WTC11 (cell line): ENCODE measurements at places on chromosomes 11 and 22.
A peak's percentile ranks its signal among the peaks of the same experiment; 100 is the strongest.

- no peak for DNase-seq
- H3K27me3 ChIP-seq, result peaks cover 8% of the 10 kb centered on the region
- peaks cover 13% of the 10 kb centered on the region for H3K4me1 ChIP-seq
- no peaks in the 10 kb centered on the region for H3K36me3 ChIP-seq
- H3K4me3 ChIP-seq, result no peak overlapping the region
Measured at GRCh38 chr11:78977009-78977408, 402.3 kb upstream of the NARS2 start.

GRCh38 chr11:118514103-118514502 is 13.2 kb upstream of the TTC36 start:
- H3K4me3 ChIP-seq, result no peak overlapping the region
- no peak for DNase-seq
- H3K27ac ChIP-seq, result no peak overlapping the region
- H3K4me1 ChIP-seq, result peaks cover 22% of the 10 kb centered on the region
- H3K27me3 ChIP-seq, result no peaks in the 10 kb centered on the region
- peaks cover 64% of the 10 kb centered on the region for H3K36me3 ChIP-seq

- no peak overlapping the region for H3K4me3 ChIP-seq
- H3K4me1 ChIP-seq, result peaks cover 46% of the 10 kb centered on the region
- DNase-seq, result no peak
- no peaks in the 10 kb centered on the region; the same call in 1 of the 2 replicates for H3K36me3 ChIP-seq
- no peaks in the 10 kb centered on the region for H3K27me3 ChIP-seq
Measured at GRCh38 chr11:10326012-10326964, 21.4 kb downstream of the ADM start.

- no peak overlapping the region for H3K27ac ChIP-seq
- H3K27me3 ChIP-seq, result no peaks in the 10 kb centered on the region
- no peak for DNase-seq
- no peaks in the 10 kb centered on the region for H3K36me3 ChIP-seq
Measured at GRCh38 chr11:99968336-99968735, 718.8 kb upstream of the ARHGAP42 start.

DNA sequence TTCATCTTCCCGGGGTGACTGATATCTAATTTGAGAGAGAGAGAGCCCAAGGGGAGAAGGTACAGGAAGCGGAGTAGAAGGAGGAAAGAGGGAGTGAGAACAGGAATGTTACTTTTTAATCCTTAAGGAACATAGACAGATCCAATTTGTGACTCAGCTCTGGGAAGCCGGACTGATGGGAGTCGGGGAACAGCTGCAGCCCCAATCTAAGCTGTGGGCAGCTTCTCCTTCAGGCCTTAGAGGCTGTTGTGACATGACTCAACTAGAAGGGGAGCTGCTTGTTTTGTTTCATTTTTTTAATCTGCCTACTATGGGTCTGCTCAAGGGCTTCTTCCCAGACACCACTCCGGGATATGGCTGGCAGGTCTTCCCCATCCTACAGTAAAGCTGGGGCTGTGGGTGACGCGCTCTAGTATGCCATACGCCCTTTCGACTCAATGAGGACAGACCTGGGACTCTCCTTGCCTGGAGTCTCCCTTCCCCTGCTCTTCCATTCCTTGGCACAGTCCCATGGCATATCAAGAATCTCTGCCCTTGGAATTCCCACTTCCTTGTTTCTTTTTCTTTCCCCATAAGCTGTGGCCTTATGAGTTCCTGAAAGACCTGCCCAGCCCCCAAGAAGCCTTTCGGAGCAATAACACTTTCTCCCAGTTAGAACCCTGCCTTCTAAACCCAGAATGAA is 103.3 kb upstream of the AKIP1 start:
- peaks cover 31% of the 10 kb centered on the region for H3K4me1 ChIP-seq
- H3K4me3 ChIP-seq, result no peak overlapping the region
- H3K36me3 ChIP-seq, result no peaks in the 10 kb centered on the region
- no peak overlapping the region; the same call in 1 of the 2 replicates for H3K27ac ChIP-seq

- H3K36me3 ChIP-seq, result no peaks in the 10 kb centered on the region
- no peaks in the 10 kb centered on the region for H3K4me1 ChIP-seq
- no peak overlapping the region for H3K27ac ChIP-seq
- DNase-seq, result no peak
- H3K4me3 ChIP-seq, result no peak overlapping the region
Measured at GRCh38 chr11:86978247-86978646, 23.1 kb upstream of the FZD4 start.

DNA sequence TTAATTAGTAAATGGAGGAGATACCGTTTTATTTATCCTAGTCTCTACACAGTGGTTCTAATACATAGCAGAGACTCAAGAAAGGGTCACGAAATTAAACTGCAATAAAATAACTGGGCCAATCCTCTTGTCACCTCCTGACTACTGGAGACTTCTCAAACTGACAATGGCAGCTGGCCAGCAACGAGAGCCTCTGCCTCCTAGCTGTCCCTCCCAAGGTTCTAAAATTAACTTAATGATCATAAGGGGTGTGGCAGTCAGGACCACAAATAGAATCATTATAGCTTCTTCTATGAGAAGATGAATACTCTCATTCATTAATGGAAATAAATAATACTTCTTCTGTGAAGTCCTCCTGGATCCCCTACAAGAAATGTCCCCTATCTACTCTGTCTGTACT is 63.8 kb upstream of the APOA1 start:
- H3K27me3 ChIP-seq, result no peaks in the 10 kb centered on the region
- H3K4me1 ChIP-seq, result no peaks in the 10 kb centered on the region
- H3K27ac ChIP-seq, result no peak overlapping the region
- no peak overlapping the region for H3K4me3 ChIP-seq
- no peak for DNase-seq

- no peaks in the 10 kb centered on the region for H3K27me3 ChIP-seq
- peak overlapping the region; percentile 54; the same call in 1 of the 2 replicates for H3K27ac ChIP-seq
- H3K4me1 ChIP-seq, result peaks cover 53% of the 10 kb centered on the region
- H3K4me3 ChIP-seq, result no peak overlapping the region
Measured at GRCh38 chr11:70637949-70638583, 239.7 kb downstream of the CTTN start.

GRCh38 chr11:12717851-12718291 is 43.6 kb downstream of the TEAD1 start:
- 0 out of 2 replicates have a peak overlapping the region, but pooled peaks have one; percentile 11 for H3K27ac ChIP-seq
- peaks cover 89% of the 10 kb centered on the region for H3K4me1 ChIP-seq
- H3K27me3 ChIP-seq, result no peaks in the 10 kb centered on the region
- DNase-seq, result no peak

DNA sequence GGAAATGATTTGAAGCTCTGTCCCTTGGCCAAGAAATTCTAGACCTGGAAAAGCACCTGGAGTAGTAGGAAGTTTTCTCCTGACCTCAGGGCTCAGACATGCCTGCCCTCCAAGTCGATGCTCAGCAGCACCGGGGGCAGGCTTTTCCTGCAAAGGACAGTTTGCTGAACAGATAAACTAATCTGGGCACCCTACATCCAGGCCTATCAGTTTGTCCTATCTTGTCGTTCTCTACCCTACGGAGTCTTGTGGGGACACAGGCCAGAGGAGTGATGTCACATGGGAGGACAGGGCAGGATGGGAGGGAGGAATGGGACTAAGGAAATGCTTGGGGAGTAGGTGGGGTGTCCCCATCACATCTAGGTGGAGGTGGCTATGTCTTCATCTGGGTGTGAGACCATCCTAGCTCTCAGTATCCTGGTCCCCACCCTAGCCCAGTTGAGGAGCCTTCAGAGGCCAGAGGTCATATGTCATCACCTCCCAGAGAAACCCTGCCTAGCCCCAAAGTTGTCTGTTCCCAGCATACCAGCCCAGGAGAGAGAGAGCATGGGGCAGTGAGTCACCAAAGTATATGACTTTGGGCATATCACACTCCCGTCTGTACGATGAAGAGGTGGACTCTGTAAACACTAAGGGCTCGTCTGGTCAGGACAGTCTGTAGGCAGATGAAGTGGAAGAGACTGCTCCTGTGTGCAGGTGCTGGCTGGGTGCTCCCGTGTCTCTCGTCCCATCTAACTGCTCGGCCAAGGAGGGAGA is 18.1 kb upstream of the FCHSD2 start:
- peaks cover 6% of the 10 kb centered on the region for H3K4me1 ChIP-seq
- H3K36me3 ChIP-seq, result no peaks in the 10 kb centered on the region
- no peak overlapping the region for H3K27ac ChIP-seq

DNA sequence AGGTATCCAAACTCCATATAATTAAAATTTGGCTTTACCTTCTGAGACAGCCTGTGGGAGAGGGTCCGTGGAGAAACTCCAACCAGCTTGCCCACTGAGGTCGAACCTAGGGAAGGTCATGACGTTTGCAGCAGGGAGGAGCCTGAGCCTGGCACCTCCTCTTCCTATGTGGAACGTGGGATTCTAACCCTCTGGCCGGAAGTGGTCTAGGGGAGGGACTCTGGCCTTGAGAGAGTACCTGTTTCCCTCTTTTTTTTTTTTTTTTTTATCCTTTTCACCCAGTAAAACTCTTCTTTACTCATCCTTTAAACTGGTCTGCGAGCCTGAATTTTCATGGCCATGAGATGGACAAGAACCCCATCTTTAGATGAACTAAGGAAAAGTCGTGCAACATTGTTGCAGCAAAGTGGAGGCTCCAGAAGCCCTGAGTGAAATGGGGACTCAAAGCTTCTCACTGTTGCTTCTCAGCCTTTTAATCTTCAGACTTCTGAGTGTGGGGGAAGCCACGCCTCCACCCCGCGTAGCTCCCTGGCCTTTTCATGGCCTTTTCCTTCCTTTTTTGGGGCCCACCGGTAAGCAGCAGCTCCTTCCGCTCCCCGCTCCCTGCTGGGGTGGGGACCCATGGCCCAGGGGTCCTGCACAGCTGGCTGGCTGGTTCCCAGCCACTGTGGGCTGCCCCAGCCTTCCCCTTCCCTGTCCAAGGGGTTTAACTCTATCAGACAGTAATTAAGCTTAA is 1359.9 kb downstream of the LRRC4C start:
- DNase-seq, result no peak
- H3K27me3 ChIP-seq, result peaks cover 36% of the 10 kb centered on the region
- no peaks in the 10 kb centered on the region for H3K4me1 ChIP-seq
- H3K27ac ChIP-seq, result no peak overlapping the region

- H3K27me3 ChIP-seq, result no peaks in the 10 kb centered on the region
- H3K36me3 ChIP-seq, result no peaks in the 10 kb centered on the region
- H3K27ac ChIP-seq, result no peak overlapping the region
- DNase-seq, result no peak
- no peaks in the 10 kb centered on the region for H3K4me1 ChIP-seq
- no peak overlapping the region for H3K4me3 ChIP-seq
Measured at GRCh38 chr11:26675233-26675928, 46.5 kb downstream of the SLC5A12 start.

DNA sequence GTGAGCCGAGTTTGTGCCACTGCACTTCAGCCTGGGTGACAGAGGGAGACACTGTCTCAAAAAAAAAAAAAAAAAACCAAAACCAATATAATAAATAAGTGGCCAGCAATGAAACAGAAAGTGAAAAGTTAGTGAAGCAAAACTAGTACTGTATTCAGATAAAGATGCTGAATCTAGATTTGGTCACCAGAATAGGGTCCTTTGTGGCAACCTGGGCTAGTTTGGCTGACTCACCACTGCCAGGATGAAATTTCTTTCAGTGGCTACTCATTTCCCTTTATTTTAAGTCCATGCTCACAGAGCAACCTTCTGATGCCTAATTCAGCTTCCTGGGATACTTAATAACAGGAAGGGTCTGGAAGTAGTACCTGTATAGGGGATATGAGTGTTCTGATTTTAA is 26.0 kb downstream of the LIMK2 start:
- H3K4me3 ChIP-seq, result no peak overlapping the region
- H3K27me3 ChIP-seq, result no peaks in the 10 kb centered on the region
- H3K36me3 ChIP-seq, result peaks cover 4% of the 10 kb centered on the region
- H3K27ac ChIP-seq, result no peak overlapping the region
- H3K4me1 ChIP-seq, result peaks cover 5% of the 10 kb centered on the region
- no peak for DNase-seq

- H3K27ac ChIP-seq, result no peak overlapping the region
- peaks cover 4% of the 10 kb centered on the region; the same call in 1 of the 2 replicates for H3K36me3 ChIP-seq
- H3K4me3 ChIP-seq, result peak overlapping the region; percentile 74
- H3K4me1 ChIP-seq, result peaks cover 20% of the 10 kb centered on the region
- peaks cover 79% of the 10 kb centered on the region for H3K27me3 ChIP-seq
Measured at GRCh38 chr22:39242595-39243438, 2.0 kb downstream of the PDGFB start.

- no peak overlapping the region for H3K4me3 ChIP-seq
- no peaks in the 10 kb centered on the region for H3K27me3 ChIP-seq
- H3K27ac ChIP-seq, result no peak overlapping the region
- peaks cover 14% of the 10 kb centered on the region for H3K4me1 ChIP-seq
- DNase-seq, result peak; percentile 6
- no peaks in the 10 kb centered on the region for H3K36me3 ChIP-seq
Measured at GRCh38 chr11:76658231-76658630, 12.3 kb downstream of the LRRC32 start.

- no peak overlapping the region for H3K27ac ChIP-seq
- no peaks in the 10 kb centered on the region for H3K27me3 ChIP-seq
- no peaks in the 10 kb centered on the region for H3K36me3 ChIP-seq
- DNase-seq, result no peak
Measured at GRCh38 chr11:80900265-80900664, 1459.4 kb upstream of the TENM4 start.

- no peaks in the 10 kb centered on the region for H3K36me3 ChIP-seq
- H3K4me1 ChIP-seq, result peaks cover 30% of the 10 kb centered on the region
- peak; percentile 45 for DNase-seq
- H3K27me3 ChIP-seq, result no peaks in the 10 kb centered on the region
- H3K4me3 ChIP-seq, result no peak overlapping the region
- H3K27ac ChIP-seq, result no peak overlapping the region
Measured at GRCh38 chr22:20783844-20784723, 10.2 kb downstream of the SERPIND1 start.

DNA sequence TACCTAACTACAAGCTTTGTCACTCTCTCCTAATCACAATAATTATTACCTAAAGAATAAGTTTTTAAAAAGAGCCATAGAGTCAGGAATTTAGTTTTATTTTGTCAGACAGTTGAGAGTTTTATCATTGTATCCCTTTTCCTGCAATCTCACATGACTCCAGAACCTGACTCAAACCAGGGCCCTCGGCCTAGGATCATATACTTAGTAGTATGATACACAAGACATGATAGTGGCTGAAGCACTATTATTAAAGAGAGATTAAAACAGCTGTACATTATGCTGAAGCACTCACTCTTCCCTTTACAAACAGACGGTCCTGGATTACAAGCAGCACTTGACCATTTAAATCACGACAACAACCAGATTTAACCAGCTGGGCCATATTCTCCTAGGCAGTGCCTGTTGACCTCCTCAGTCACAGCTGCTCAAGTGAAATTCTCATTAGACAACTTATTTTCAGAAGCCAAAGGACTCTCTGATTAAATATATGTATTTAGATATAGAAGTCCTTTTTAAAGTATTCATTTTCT is 44.0 kb downstream of the SOX6 start:
- H3K36me3 ChIP-seq, result no peaks in the 10 kb centered on the region
- no peak for DNase-seq
- H3K27me3 ChIP-seq, result no peaks in the 10 kb centered on the region
- no peak overlapping the region for H3K27ac ChIP-seq

DNA sequence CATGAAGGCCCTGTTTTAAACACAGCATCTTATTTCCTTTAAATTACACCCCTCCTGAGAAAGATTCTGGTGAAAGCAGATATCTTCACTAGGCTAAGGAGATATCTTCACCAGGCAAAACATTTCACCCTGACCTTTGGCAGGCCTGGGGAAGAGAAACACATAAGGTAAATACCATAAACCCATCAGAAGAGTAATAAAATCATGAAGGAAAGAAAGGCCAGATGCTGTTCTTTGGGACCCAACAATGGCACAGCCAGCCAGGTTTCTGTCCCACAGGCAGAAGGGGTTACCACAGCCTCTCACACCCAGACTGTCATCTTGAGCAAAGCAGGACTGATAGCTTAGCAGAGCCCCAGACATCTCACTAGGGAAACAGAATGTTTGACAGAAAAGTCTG is 125.4 kb downstream of the CCDC34 start:
- peaks cover 2% of the 10 kb centered on the region for H3K4me1 ChIP-seq
- no peak overlapping the region for H3K27ac ChIP-seq
- DNase-seq, result no peak
- H3K36me3 ChIP-seq, result no peaks in the 10 kb centered on the region
- H3K27me3 ChIP-seq, result no peaks in the 10 kb centered on the region; the same call in 1 of the 2 replicates
